ENCODE measurements at places on chromosomes 4 and X. TPM values are rescaled to one million over a fixed set of nuclear protein-coding genes. Genes with fewer than 3 reads are reported as not detected.

Gene MEPE
- not detected for polyA plus RNA-seq

- DNase-seq: no peak
Observed at GRCh38 chrX:47933946-47934345, 69.8 kb downstream of the ZNF182 start.

Gene DCAF8L2
- not detected for polyA plus RNA-seq

DNA sequence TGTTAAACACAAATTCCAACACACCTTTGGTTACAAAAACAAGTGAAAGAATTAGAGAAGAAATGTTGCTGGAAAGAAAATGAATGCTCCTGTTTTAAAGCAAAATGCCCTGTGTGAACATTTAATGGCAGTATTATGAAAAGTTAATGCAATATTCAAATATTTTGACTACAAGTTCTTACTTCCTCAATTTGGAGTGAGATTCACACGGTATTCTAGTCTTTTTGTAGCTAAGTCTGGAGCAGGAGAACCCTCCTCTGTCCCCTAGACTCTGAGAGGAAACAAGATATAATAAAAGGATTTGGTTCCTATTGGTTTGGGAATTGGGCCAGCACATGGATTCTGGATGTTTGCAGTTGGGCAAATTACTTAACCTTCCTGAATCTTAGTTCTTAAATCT lies 12.7 kb downstream of the MAD2L1 start:
- DNase-seq: no peak
